ENCODE measurements at places on chromosomes 12 and 14.

GRCh38 chr14:92160619-92161018 lies 38.9 kb downstream of the CPSF2 start:
- DNase-seq: no peak

GRCh38 chr12:1313906-1314305 lies 280.5 kb downstream of the FBXL14 start:
- no peak for DNase-seq

DNA sequence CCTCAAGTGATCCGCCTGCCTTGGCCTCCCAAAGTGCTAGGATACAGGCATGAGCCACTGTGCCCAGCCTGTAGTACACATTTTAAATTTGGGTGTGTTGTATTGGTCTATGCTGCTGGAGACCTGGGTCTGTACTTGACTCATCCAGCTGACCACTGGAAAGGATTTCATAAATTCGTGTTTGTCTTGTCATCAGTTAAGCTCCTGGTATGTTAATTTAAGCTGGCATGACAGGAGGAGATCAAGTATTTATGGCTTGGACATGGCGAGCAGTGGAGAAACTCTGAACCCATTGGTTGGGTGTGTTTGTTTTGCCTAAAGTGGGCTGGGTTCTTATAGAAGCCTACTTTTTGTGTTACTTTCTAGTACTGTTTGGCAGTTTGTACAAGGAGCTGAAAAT lies 24.2 kb downstream of the YY1 start:
- no peak for DNase-seq

- DNase-seq: no peak
Observed at GRCh38 chr12:54051026-54051842, 2.4 kb upstream of the HOXC4 start.

- no peak for DNase-seq
Observed at GRCh38 chr14:104735830-104736642, 12.0 kb downstream of the ADSS1 start.

DNA sequence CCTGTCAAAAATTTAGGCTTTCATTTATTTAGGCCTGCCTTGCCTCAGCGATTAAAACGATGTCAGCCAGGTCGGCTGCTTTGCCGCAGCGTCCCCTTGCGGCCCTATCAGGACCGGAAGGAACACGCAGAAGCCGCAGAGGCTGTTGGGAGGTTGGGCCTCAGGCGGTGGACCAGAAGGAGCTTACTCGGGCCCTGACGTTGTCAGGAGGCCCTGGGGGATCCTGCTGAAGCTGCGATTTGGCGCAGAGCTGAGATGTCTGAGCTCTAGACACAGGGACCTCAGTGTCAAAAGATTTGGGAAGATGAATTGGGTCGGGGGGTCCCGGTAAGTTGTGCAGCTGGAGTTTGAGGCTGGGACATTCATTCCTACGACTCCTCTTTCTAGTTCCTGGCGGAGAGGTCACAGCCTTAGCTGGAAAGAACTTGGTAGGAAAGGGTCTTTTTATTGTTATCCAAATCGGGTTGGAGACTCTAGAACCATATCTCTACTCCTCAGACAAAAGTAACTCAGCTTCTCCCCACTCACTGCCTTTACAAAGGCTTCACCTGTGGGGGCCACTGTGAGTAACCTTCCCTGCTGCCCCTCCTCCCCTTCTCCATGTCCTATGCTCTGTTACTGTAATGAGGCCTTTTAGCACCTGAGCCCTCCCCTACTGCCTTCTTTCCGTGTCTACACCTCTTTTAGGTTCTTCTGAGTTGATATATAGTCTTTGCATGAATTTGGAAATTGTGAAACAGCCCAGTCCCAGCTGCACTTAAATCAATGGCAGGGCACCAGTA lies 6.6 kb upstream of the ABCD2 start:
- no peak for DNase-seq

- DNase-seq: no peak
Observed at GRCh38 chr12:64814432-64814831, 10.0 kb upstream of the TBC1D30 start.

DNA sequence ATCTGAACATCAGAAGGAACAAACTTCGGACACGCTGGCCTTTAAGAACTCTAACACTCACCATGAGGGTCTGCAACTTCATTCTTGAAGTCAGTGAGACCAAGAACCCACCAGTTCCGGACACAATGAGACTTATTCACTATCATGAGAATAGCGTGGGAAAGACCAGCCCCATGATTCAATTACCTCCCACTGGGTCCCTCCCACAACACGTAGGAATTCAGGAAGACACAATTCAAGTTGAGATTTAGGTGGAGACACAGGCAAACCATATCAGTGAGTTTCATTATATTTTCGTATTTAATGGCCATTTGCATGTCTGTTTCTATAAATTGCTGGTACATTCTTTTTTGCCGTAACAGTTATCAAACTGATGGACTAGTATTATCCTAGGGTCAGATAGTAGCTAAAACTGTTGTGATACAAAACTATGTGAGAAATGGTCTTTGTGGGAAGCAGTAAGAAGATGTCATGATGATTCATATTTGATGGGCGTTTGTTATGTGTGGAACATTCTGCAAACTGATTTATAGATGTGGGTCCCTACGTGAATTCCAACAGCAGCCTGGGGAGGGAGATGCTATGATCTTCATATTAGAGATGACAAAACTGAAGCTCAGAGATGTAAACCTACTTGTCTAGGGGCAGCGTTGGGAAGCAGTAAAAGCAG lies 282.4 kb upstream of the TMEM132C start:
- DNase-seq: no peak

GRCh38 chr12:97482143-97482693 lies 19.6 kb downstream of the RMST start:
- no peak for DNase-seq

DNA sequence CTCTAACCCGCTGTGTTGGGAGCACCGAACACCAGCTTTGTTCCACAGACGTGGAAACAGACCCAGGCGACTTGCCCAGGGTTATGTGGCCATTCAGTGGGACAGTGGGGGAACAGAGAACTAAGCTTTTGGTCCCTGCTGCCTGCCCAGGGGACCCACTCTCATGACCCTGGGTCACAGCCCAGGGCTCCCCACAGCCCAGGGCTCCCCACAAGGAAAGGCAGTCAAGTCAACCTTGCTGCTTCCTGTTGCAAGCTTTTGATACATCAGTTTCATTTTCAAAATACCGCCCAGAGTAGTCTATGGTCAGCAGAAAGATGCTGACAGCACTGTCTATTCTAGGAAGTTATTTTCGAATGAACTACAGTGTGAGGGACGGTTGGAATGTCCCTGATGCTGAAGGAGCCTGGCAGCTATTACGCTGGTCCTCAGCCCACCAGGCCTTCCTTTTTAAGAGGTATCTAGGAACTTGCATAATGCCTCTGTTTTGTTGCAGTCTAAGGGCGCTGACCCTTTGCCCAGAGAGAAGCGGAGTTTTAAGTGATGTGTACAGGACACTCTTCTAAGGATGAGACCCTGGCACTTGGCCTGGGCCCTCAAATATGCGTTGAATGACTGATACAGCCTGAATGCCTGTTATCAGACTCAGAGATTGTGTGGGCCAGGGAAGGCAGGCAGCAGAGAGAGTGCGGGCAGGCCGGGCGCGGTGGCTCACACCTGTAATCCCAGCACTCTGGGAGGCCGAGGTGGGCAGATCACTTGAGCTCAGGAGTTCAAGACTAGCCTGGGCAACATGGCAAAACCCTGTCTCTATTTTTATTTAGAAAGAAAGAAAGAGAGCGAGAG lies 12.6 kb upstream of the TTC7B start:
- no peak for DNase-seq

DNA sequence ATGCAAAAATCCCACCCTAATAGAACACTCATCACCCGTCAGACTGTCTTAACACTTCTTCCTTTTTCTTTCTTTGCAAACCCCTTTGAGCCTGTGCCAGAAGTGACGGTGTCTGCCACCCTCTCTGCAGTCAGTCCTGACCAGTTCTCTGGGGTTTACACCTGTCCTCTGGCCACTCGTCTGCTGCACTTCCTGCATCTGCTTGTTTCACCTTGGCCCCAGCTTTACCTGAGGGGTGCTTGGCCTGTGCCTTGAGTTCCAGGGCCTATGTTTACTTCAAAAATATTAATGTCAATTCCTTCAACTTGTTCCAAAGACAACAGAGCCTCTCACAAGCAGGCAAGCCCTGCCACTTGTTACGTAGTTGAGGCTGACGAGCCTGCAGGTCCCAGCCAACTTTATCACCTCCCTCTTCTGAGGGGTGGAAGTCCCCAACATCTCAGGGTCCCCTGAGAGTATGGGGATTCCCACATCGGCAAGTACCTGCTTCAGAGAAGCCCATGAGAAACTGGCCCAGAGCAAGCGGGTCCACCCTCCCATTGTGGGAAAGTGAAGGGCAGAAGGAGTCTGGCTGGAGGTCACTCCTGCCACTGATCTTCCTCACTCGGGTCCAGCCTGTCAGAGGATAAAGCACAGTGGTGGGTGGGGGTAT lies 205.4 kb downstream of the DAD1 start:
- no peak for DNase-seq

- DNase-seq: no peak
Observed at GRCh38 chr14:98682033-98682432, 590.0 kb downstream of the BCL11B start.

DNA sequence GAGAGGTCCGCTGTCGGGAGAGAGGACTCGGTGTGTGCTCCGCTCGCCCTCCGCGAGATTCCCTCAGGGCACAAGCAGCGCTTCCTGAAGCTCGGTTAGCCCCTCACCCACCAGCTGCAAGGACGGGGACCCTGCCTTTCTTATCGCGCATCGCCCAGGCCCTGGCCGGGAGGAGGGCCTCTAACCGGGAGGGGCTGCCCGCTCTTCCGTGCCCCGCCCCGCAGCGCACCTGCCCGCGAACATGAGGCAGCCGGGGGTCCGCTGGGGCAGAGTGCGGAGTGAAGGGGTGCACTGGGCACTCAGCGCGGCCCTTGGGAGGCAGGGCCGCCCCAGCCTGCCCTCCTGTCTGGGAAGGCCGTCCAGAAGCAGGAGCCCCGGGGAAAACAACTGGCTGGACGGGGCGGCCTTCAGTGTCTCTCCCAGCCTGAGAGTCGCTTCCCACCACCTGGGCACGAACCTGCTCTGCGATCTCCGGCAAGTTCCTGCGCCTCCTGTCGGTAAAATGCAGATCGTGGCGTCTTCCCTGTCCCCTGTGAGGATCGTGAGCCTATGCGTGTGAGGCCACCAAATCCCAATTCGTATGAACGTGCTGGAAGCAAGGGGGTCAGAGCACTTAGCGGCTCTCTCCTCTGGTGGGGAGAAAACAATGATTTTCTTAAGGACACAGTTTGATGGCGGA lies 28.0 kb upstream of the ADIPOR2 start:
- no peak for DNase-seq

DNA sequence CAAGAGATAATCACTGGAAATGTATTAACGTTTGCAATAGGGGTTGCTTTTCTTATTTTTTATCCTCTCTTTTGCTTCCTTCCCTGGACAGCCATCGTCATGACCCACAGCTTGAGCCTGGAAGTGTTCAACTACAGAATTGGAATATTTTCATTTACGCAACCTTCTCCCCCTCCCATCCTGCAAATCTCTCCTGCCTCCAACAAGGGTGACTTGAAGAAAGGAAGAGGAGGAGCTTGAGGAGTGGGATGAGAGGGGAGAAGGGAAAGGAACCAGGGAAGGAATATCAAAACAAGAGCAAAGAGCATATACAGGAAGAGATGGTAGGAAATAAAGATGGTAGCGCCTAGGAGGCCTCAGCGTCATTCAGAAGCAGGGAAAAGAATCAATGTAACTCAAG lies 1.6 kb upstream of the MANSC4 start:
- DNase-seq: no peak

- no peak for DNase-seq
Observed at GRCh38 chr14:51180577-51180976, 59.5 kb upstream of the TMX1 start.

DNA sequence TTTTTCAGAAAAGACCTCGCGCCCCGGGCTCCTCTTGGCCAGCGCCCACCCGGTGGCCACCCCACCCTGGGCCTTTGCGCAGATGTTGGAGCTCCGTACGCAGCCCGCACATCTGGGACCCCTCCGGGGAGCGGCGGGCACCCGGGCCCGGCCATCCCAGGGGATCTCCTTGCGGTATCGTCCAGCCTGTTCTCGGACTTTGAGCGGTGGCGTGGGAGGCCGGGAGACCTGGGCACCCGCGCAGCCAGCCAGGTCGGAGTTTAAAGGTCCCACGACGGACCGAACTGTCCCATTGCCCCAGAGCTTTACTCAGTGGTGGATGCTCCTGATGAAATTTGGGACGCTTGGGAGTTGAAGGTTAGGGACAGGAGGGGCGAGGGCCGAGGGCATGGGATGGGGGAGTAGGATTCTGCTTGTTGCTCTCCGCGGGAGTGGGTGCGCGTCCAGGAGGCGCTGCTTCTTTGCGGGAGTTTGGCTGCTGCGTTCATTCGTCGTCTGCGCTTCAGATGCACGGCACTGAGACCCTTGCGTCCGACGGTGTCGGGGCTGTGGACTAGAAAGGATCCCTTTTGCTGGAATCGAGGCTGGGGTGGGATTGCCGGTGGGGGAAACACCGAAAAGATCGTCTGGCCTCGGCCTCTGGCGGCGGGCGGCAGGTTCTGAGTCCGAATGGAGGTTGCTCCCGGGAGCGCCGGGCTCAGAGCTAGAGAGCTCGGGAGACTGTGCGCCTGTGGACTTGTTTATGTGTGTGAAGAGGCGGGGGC lies 1.4 kb downstream of the NTF3 start:
- DNase-seq: no peak

DNA sequence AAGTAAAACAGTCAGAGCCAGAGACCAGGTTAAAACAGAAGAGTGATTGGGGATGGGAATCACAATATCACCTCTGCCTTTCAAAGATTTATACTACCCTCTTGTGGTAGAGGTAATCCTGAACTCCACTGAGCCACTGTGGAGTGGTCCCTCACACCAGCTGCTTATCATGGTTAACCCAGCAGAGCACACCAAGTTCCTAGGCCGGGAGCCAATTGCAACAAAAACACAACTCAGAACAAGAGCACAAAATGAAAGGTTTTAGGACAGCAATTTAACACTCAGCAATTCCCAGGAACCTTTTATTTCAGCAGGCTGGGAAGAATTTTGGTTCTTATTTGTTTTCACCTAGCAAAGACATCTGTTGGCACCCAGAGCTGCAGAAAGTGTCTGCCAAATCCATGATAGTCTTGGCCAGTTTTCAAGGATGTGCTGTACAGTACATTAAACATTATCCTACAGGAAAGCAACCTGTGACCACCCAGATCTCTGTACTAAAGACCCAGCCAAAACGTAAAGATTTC lies 220.5 kb upstream of the ATXN7L3B start:
- DNase-seq: no peak

DNA sequence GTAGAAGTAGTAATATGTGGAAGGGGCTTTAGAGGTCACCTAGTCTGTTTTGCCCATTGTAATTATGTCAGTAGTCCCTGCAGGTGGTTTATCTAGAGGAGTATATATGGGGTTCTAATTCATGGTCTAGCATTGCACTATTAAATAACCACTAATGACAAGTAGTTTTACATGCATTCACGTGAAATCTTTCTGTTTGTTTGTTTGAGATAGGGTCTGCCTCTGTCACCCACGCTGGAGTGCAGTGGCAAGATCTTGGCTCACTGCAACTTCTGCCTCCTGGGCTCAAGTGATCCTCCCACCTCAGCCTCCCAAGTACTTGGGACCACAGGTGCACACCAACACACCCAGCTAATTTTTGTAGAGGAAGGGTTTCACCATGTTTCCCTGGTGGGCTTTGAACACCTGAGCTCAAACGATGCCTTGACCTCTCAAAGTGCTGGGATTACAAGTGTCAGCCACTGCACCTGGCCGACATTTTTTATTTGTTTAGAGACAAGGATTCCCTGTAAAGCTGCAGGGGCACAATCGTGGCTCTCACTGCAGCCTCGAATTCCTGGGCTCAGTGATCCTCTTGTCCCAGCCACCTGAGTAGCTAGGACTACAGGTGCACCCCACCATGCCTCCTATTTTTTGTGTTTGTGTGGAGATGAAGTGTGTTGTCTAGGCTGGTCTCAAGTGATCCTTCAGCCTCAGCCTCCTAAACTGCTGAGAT lies 12.0 kb upstream of the PSEN1 start:
- no peak for DNase-seq

- peak; percentile 87 for DNase-seq
Observed at GRCh38 chr12:85036234-85036707, at the start of the genes LRRIQ1 and TSPAN19. Gene LRRIQ1 (plus strand): TSS chr12:85036351. CDS start chr12:85038177, 1,826 bp downstream. Gene TSPAN19 (minus strand): TSS chr12:85036277. CDS start chr12:85029946, 6,331 bp downstream.
